ENCODE measurements at places on chromosomes 3 and 15.

DNA sequence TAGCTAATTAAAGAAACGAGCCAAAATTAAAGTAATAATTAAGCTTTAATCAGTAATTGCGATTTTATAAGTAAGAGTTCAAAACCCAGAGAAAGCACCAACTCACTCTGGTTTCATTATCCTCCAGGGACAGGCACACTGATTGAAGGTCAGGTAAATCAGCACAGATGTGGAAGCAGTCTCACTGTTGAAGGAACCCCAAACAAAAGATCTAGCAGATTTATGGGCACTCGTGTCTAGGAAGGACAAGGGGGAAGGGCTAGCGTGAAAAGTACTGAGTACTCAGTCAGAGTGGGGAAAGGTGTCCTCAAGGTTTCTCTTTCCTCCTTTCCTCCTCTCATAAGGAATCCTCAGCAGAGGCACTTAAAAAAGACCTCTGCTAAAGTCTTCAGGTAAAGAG lies 320.1 kb downstream of the PYDC2 start:
- no peak for DNase-seq

GRCh38 chr3:194976874-194977273 lies 291.2 kb downstream of the FAM43A start:
- DNase-seq: no peak

- no peak for DNase-seq
Measured at GRCh38 chr3:13483988-13484695, 4.0 kb downstream of the HDAC11 start.

DNA sequence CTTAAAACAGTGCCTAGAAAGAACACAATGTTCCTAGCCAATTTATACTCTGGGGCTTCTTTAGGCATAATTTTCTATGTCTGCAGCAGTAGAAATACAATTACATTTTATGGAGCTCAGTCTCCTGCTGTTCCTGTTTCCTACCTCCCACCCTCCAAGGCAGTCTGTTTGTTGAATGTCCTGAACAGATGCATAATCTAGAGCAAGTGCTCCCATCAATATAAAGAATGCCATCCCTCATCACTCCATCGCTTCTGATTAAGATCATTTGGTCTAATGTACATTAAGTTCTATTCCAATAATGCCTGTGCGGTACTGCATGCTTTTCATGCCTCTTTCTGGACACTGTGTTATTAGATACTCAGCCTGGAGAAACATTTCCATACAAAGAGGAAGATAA lies 869.8 kb upstream of the CFAP20DC start:
- DNase-seq: no peak

GRCh38 chr15:98127586-98127985 lies 167.1 kb downstream of the ARRDC4 start:
- DNase-seq: no peak

Data from right renal pelvis (tissue), 4 donors.